Hematopoietic multipotent progenitor cell treated with erythropoietin and hydrocortisone succinate and interleukin-3 and kit ligand, for 4 days (in vitro differentiated cells): ENCODE measurements at places on chromosomes 6 and 20.

DNA sequence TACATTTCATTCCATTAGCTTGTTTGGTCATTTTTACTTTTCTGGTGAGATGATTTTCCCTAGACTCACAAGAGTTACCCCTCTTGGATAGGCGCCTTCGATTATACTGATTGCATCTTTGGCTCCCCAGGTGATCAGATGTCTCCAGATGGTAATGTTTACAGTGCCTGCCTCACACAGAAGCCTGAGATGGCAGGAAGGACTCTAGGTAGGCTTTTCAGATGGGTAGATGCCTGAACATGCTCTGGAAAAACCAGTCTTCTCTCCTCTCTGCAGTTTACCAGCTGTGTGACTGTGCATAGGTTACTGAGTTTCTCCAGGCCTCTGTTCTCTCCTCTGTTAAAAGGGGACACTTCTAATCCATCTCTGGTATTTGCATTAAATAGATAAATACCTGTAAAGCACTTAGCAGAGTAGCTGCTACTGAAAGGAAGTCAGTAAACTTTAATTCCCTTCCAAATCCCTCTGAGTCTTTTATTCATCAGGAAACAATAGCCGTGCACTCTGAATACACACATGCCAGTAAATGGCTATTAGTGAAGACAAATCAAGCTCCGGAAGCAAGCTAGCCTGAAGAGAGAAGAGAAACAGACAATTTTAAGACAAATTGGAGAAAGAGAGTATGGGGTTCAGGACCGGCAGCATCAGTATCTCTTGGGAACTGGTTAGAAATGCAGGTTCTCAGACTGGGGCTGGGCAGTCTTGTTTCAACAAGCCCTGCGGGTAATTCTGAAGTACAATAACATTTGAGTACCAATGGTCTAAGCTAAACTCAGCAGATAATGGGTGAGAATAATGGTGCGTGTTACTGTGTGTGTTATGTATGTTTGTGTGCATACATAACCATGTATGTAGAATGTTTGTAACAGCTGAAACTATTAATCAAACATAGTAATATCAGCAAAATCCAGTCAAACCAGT, 139.4 kb downstream of the UST start:
- no peak for DNase-seq

GRCh38 chr6:106448000-106448426, 87.5 kb downstream of the CRYBG1 start:
- peak; percentile 76 for DNase-seq

DNA sequence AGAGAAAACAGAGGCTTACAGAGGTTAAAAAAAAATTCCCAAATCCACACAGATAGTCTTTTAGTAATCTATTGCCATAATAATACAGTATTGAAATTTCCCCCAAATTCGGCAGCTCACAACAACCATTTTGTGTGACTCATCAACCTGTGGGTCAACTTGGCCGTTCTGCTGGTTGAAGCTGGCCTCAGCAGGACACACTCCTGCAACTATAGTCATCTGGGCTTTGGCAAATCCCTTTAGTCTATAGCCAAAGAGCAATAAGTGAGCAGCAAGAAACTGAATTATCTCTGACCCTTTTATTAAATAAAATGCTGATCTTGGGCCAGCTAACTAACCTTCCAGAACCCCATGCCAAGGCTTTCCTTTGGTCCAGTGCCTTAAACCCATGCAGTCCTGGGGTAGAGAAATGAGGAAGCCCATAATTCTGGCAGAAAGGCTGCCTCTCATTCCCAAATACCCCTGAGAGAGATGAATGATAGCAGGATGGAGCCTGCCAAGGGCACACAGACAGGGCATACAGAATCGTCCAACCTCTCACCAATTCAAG, 17.2 kb upstream of the SNAP25 start:
- DNase-seq: no peak

DNA sequence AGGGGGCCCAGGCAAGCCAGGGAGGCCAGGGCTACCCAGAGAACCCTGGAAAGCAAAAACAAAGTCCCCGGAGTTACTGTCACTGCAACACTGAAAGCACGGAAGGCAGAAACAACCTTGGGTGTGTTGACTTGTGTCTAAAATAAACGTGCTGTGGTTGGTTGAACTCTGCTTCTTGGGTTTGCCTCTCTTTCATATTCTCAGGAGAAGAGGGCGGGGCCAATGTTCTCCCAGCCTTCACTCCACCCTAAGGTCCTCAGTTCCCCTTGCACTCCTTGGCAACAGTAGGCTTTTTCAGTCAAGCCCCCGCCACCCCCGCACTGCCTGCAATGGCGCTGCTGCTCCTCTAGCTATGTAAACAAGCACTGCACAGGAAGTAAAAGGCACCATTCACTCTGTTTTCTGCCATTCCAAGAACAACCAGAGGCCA, 60.9 kb downstream of the COL9A1 start:
- no peak for DNase-seq

DNA sequence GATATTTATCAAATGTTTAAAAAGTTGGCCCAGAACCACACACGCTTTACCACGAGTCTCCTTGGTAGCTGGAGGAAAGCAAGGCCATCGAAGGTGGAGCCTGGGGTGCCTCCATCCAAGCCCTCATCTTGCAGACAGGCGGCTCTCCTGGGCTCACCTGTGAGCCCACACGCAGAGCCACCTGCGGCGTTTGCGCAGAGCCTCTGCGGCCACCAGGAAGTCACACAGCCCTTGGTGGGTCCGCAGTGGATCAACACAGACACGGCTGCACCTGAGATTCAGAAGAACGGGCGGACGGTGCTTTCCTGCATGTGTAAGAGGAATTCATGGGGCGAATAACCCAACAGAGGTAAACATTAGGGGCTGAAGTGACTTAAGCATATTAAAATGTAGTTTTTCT, 24.5 kb upstream of the SMOC2 start:
- no peak for DNase-seq

GRCh38 chr6:42022755-42023384, 27.5 kb upstream of the TAF8 start:
- DNase-seq: no peak

GRCh38 chr6:1986454-1987243, 258.8 kb downstream of the GMDS start:
- DNase-seq: no peak

- no peak for DNase-seq
Measured at GRCh38 chr6:141153563-141153962, 979.2 kb upstream of the GJE1 start.

GRCh38 chr20:50246367-50247195, 56.0 kb downstream of the CEBPB start:
- no peak for DNase-seq

GRCh38 chr6:67634199-67634598, 1000.9 kb upstream of the ADGRB3 start:
- DNase-seq: no peak

DNA sequence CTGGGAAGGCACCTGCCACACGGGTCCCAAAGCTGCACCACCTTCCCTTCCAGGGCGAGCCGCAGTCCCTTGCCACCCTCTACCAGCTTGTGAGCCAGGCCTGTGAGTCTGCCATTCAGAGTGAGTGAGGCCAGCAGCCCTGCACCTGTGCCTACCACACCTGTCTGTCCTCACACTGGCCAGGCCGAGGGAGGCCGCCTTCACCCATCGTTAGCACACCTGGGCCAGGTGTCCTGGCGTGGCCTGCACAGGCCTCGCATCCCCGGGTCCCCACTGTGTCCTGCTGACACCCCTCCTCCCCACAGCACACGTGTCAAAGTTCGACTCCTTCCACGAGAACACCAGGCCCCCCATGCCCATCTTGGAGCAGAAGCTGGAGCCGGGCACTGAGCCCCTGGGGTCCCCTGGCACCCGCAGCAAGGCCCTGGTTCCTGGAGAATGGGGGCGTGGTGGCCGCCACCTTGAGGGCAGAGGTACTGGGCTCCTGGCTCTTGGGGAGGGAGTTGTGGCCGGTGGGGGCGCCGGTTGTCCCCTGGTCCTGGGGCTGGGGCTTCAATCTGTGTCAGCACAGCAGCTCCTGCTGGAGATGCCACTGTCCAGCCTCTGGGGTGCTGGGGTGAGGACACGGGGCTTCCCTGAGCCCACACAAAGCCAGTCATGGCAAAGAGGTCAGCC, 33.0 kb downstream of the CHRNA4 start:
- no peak for DNase-seq

DNA sequence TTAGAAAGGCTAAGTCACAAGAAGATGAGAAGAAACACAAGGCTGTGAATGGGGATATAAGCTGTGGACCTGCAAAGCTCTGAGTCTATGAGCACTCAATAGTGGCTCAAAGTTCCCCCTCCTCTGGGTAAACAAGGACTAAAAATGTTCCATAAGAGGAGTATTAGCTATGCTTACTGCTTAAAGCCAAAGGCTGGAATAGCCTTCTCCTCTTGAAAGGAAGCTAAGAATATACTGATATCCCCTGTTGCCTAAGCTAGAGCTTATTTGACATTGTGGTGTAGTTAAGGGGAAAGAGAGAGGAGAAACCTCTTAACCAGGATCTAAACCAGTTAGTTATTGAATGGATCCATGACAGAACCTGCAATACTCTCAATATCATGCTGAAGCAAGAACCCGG, 45.8 kb downstream of the NOL7 start:
- no peak for DNase-seq

DNA sequence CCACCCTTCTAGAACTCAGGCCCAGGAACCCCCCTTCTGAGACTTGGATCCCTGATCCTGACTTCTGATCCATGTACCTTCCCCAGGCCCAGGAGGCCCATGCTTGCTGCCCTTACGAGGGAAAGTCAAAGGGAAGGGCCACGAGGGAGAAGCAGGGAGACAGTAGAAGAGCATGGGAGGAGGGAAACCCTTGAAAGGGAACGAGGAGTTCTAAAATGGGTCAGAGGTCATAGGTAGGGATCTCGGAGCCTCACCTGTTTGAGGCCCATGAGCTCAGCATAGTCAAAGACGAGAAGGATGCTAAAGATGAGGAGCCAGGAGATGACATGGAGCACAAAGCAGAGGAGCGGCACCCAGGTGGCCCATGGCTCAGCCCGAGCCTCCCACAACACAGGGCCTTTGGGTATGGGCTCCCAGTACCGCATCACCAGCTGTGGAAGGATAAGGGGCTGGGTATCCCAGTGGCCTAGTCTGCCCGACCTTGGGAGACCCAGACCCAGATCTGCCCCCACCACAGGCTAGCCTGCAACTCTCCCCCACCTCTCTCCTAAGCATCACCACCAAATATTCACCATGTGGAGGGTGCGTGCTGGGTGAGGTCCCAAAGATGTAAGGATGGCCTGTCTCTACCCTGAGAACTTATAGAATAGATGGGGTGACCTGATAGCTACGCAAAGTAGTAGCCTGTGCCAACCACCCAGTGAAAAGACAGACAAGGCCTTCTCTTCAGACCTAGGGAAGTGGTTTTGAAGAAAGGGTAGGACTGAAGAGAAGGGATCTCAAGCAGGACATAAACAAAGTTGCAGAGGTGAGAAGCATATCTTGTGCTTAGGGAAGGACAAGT, 1.5 kb downstream of the NRM start:
- DNase-seq: peak; percentile 35

GRCh38 chr20:4932061-4932460, 69.2 kb downstream of the SLC23A2 start:
- no peak for DNase-seq

DNA sequence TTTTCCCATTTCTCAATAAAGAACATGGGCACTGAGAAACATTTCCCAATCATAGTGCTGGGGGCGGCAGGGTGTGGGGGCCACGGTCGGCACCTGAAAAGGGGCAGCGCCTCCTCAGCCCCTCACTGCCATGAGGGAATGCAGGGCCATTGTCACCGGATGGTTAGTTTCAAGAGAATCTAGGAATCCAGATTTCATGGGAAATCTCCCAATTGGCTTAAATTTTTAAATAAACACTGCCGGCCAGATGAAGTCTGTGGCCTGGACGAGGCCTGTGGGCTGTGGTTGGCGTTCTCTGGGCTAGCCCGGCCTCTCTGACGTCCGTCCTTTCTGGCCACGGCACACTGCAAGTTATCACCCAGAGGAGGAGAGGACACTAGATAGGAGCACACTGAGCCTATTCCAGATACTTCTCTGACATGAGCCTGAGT, 25.6 kb downstream of the MANBAL start:
- DNase-seq: peak; percentile 45

DNA sequence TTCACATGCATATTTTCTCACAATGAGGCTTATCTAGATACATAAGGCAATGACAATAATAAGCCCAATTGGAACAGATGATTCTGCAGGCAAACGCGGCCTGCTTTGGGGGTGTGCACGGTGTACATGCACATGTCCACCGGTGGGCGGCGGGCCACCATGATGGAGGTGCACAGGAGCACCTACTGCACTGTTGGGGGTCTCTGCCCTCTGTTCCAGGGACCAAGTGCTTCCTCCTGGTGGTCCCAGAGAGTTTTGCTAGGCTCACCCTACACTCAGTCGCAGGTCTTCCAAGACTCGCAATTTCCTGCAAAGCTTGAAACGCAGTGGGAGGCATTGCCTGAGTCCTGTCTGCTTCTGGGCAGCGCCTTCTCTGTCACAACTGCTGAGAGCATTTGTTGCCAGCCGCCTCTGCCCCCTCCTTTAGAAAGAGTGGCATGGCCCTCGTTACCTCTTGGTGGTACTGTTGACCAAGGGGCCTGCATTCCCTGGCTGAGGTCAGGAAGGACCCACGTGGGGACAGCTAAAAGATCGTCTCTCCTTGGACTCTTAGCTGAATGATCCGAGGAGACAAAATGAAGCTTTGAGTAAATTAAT, 135.3 kb downstream of the ERMARD start:
- no peak for DNase-seq
